NB4 (cell line): ENCODE measurements at places on chromosomes 6 and 20.

DNA sequence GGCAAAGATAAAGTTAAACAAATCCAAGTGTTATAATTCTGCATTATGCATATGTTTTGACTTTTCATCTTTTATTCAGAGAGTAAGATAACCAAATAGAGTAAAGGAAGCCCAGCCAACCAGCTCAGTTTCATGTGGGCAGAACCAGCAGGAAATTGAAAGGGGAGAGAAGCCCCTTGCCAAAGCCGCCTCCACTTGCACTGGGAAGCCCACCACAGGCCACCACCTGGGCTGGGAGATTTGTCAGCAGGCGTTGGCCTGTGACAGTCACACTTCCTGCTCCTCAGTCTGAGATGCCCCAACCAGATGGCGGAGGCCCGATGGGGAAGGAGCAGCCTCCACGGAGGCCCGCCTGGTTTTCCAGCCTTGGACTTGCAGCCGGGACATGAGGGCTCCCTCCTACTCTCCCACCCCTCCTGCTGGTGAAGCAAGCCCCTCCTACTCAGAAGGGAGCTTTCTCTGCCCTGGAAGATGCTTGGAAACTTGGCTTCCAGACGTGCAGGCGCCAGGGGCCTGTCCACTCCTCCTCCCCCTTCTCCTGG lies 166.8 kb upstream of the SULF2 start:
- DNase-seq = no peak

DNA sequence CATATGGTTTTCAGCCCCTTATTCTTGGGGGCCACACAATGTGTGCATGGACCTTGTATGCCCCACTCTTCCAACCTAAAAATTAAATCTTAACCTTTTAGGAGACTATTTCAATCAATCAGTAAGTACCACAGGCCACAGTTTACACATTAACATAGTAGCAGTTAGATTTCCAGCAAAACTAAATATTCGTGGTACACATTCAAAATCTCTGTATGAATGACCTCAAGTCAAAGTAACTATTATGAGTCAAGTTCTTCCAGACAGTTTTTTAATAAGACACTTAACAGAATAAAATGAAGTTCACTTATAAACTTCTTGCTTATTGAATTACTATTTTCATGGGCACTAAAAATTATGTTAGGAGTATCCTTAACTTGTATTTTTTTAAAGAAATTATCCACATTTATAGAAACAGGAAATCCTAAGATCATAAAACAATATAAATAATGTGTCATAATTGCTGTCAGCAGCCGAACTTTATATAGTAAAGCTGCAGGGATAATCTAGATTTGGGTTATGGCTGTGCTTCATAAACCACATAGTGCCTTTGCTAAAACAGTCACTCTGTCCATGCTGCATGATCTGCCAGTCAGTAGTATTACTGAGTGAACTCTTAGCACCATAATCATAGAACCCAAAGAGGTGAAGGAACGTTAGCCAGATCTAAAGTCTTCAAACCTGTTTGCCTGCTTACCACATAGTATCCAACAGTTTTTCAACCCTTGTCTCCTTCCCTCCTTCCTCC lies 21.7 kb downstream of the SEC63 start:
- DNase-seq = no peak

GRCh38 chr6:152696522-152696921 lies 1.2 kb upstream of the MYCT1 start:
- no peak for DNase-seq

GRCh38 chr6:14573703-14574290 lies 456.2 kb downstream of the CD83 start:
- DNase-seq = no peak

DNA sequence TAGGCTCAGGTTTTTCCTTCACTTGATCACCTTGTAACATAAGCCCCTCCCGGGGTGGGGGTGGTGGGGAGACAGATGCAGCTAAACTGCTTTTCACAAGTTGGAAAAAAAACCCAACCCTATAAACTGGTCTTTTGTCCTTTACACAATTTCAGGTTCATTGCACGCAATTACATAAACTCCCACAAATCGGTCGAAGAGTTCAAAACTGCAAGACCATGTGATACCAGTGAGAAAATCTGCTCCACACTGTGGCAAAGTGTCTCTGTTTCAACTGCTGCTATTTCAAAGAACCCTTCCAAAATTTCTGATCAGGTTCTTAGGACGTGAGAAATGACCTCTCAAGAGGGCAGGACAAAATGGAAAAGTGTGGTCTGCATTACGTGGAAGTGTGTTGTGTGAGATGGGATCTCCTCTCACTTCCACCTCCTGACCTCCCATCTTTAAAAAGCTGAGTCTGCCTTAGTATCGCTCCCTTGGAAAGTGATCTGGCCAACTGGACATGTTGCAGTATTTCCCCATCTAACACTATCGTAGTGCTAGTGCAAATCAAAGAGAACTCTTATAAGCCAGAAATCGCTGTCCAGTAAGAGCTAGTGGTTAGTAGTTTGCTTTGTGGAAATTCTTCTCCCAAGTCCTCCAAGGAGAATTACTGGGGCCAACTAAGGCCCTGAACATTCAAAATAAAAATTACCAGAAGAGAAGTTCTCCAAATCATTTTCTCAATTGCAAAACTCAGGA lies 60.1 kb downstream of the PRND start:
- DNase-seq = no peak

DNA sequence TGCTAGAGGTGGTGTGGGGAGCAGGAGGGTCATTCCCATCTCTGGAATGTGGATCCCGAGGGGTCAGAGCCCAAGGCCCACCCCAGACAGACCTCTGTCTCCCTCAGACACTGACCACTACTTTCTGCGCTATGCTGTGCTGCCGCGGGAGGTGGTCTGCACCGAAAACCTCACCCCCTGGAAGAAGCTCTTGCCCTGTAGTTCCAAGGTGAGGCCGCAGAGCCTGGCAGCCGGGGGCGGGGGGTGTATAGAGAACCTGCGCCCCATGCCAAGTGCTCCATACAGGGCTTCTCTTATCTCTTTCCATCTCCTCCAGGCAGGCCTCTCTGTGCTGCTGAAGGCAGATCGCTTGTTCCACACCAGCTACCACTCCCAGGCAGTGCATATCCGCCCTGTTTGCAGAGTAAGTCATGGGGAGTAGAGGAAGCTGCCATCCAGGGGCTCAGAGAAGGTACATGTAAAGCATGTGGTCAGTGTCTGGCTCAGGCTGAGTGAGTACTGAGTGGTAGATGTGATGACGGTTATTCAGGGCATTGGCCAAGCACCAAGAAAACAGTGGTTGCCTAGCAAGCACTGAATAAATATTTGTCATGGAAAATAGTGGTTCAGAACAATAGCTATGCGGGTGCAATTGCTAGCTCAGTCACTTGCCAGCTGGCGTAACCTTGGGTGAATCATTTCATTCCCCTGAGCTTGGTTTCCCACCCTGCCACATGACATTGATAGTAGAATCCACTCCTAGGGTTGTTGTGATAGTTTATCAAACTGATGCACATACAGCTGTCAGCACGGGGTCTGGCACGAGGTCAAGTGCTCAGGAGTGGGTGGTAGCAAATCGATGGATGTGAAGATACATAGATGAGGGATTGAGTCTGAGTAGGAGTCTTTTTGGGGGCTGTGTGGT lies 3.5 kb downstream of the PIGT start:
- no peak for DNase-seq

DNA sequence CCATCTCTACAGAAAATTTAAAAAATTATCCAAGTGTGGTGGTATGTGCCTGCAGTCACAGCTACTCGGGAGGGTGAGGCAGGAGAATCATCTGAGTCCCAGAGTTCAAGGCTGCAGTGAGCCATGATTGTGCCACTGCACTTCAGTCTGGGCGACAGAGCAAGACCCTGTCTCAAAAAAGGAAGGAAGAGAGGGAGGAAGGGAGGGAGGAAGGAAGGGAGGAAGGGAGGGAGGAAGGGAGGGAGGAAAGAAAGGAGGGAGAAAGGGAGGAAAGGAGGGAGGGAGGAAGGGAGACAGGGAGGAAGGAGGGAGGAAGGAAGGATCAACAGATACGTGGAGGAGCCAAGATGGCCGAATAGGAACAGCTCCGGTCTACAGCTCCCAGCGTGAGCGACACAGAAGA lies 90.1 kb downstream of the ZNF217 start:
- no peak for DNase-seq

GRCh38 chr6:106396426-106397220 lies 36.1 kb downstream of the CRYBG1 start:
- no peak for DNase-seq

GRCh38 chr6:75483136-75483952 lies 10.3 kb downstream of the FILIP1 start:
- DNase-seq = no peak

GRCh38 chr20:51120868-51121267 lies 98.0 kb upstream of the KCNG1 start:
- DNase-seq = no peak

GRCh38 chr6:56372406-56372995 lies 125.1 kb upstream of the COL21A1 start:
- DNase-seq = no peak

- no peak for DNase-seq
These were observed 50.9 kb upstream of the TAB2 start for GRCh38 chr6:149266659-149267058.

DNA sequence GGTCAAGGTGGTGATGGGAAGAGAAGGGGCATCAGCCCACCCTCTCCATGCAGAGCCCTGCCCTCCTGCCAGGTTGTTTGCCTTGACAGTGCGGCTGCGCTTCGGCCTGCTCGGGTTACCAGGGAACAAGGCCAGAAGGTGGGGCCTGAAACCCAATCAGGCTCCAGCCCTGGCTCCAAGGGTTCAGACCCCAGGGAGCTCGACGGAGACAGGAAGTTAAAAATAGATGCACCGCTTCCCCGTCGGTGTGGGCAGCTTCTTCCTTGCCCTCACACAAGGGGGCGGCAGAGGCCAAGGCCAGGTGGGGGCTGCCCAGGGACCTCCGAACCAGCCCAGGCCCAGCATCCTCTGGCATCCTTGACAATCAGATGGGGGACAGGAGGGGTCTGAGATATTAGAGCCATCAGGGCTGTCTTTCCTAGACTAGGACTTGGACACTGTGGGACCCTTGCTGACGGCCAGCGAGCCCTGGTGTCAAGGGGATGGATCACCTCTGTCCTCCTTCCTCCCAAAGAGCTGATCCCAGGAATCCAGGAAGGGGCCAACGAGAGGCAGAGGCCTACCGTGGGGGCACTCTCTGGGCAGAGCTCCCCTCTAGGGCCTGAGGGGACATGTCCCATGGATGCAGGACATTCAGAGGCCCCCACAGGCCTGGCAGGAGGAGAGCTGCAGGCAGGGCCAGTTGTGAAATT lies 65.2 kb downstream of the RIPOR3 start:
- DNase-seq = peak; percentile 79

GRCh38 chr20:24895431-24895830 lies 53.6 kb upstream of the CST7 start:
- no peak for DNase-seq

GRCh38 chr6:52352239-52353018 lies 9.5 kb upstream of the PAQR8 start:
- peak; percentile 98 for DNase-seq
